CD4-positive, alpha-beta T cell treated with Interleukin-17A for 4 hours (primary cell): ENCODE measurements at places on chromosomes 16 and 17.

DNA sequence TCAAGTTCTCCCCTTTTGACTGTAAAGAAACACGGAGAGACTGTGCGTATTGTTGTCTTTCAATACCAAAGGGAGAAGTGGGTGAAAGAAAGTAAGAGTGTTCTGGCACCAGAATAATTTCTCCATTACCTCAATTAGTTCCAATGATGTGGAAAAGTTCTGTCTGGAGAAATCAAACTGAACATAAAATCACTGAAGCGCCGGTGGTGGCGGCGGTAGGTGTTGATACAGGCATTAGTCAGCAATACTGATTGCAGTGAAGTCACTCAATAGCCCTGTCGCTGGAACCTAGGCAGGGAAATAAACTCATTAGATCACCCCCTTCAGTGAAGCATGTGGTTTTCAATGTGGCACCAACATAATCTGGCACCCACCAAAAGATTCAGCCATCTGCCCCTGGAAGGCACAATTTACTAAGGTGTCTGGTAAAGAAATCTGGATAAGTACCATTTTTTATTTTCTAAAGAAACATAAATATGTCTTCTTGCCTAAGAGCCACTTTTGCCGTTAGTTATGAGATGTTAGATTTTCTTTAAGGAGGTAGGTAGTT is 274.2 kb upstream of the SOX9 start:
- DNase-seq, result no peak

- peak; percentile 93 for DNase-seq
Observed at GRCh38 chr16:57041182-57042156, 50.9 kb upstream of the CPNE2 start.

- DNase-seq, result no peak
Observed at GRCh38 chr16:51440131-51440889, 289.2 kb upstream of the SALL1 start.

GRCh38 chr16:68289621-68290329 is 21.0 kb downstream of the SLC7A6OS start:
- DNase-seq, result peak; percentile 58

DNA sequence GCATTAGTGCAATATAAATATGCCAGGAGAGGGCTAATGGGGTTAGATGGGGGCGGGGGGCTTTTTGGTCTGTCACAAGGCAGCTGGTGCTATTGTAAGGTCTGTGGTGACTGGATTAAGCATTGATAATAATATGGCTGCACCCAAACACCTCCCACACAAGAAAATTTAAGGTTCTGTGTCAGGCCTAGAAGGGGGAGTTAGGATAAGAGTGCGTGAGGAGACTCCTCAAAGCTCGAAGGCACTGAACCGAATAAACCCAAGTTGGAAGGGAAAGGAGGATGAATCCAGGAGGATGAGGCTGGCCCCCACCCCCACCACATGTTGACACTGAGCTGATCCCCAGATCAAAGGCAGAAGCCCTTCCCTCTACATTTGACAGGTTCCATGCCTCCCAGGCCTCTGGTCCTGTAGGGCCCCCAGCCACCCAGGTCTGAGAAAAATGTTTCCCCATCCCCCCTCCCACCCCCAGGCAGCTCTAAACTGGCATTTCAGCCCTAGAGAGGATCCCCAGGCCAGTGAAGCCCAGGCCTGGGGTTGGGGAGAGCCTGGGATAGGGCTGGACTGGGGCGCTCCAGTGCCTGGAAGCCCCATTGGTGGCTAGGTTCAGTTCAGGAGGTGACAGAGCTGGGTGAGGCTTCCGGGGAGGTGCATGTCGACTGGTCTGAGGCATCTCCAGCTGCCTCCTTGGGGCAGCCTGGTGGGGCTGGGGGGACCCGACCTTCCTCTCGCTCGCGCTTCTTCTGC is 1.7 kb downstream of the HOXB1 start:
- no peak for DNase-seq

DNA sequence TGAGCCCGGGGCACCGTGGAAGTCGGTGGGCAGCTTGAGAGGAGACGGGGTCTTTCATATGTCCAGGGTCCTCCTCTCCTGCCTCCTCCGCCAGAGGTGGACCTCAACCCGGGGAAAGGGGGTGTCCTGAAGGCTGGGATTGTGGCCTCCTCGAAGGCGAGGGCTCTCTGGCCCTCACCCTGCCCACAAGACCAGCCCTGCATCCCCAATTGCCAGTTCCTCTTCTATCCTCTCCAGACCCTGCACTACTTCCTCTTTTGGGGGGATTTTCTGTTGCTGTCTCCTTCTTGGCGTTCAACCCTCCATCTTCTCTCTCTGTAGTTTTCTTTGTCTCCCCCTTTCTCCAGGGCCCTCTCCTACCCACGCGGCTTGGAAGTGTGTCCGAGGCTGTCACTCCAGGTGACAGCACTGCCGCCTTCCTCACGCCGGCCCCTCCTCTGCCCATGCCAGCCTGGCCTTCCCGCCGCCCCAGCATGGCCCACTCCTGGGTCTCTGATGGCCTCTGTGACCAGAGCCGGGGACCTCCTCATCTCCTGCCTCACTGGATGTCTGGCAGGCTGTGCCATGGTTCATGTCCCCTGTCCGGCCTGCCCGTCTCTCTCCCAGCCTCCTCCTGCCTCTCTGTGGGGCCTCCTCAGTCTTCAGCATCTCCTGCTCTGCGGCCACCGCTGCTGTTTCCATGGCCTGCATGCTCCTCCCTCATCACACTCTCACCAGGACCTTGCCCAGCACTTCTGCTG is 2.4 kb upstream of the ITGAX start:
- DNase-seq, result no peak

GRCh38 chr17:6530324-6530920 is 25.9 kb downstream of the PITPNM3 start:
- DNase-seq, result no peak

DNA sequence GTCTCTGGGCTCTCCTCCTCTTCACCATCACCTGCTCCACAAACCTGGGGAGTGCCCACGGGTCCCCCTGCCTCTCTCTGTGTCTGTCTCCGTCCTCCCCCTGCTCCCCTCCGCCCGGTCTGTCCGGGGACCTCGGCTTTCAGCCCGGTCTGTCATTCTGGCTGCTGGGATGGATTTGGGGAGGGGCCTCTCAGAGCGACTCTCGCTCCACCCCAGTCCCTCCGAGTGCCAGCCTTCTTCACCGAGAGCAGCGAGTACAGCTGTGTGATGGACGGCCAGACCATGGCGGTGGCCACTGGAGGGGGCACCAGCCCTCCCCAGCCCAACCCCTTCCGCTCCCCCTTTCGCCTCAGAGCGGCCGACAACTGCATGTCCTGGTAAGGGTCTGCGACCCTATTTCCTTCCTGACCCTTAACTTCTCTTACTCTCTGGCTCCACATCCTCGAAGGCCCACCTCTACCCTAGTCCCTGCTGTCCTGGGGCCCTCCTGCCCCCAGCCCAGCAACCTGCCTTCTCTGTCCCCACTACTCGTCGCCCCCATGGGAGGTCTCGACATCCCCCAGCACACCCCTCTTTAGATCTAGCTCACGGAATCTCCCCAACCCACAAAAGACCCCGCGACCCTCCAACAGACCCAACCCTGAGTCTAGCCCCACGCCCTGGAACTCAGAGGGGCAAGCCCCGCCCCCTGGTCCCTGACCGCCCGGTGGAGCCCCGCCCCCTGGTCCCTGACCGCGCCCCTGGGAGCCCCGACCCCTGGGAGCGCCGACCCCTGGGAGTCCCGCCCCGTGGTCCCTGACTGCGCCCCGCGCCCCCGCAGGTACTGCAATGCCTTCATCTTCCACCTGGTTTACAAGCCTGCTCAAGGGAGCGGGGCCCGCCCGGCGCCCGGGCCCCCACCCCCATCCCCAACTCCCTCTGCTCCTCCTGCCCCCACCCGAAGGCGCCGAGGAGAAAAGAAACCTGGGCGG is 5.6 kb upstream of the CXCL16 start:
- no peak for DNase-seq

DNA sequence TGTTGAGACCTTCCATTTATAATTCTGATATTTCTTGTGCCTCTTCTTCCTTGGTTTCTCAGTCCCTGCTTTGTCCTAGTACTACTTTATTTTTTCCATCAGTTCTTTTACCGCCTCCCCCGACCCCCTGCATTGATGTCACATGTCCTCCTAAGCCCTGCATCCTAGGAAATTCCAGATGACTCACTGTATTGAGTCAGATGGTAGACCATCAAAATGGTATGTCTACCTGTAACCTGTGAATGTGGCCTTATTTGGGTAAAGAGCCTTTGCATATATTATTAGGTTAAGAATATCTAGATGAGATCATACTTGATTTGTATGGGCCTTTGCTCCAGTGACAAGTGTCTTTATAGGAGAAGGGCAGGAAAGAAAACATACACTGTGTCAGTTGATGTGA is 515.3 kb upstream of the CA10 start:
- no peak for DNase-seq

DNA sequence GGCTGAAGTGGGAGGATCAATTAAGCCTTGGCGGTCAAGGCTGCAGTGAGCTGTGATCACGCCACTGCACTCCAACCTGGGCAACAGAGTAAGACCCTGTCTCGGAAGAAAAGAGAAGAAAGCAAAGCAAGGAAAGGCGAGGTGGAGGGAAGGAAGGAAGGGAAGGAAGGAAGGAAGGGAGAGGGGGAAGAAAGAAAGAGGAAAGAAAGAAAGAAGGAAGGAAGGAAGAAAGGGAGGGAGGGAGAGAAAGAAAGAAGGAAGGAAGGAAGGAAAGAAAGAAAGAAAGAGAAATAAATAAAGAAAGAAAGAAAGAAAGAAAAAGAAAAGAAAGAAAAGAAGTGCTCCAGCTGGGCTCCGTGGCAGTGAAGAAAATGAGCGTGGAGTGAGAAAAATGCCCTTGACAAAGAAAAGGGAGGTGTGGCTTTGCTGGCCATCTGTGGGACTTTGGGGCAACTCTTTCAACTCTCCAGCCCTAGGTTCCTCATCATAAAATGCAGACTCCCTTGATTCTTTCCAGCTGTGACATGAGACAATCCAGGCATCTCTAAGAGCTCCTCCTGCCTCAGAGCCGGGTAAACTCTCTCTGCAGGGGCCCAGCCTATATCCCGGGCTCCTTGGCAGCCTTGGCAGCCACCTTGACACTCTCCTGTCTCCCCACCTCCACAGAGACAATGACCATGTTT is 2.4 kb downstream of the GSDMA start:
- DNase-seq, result no peak

DNA sequence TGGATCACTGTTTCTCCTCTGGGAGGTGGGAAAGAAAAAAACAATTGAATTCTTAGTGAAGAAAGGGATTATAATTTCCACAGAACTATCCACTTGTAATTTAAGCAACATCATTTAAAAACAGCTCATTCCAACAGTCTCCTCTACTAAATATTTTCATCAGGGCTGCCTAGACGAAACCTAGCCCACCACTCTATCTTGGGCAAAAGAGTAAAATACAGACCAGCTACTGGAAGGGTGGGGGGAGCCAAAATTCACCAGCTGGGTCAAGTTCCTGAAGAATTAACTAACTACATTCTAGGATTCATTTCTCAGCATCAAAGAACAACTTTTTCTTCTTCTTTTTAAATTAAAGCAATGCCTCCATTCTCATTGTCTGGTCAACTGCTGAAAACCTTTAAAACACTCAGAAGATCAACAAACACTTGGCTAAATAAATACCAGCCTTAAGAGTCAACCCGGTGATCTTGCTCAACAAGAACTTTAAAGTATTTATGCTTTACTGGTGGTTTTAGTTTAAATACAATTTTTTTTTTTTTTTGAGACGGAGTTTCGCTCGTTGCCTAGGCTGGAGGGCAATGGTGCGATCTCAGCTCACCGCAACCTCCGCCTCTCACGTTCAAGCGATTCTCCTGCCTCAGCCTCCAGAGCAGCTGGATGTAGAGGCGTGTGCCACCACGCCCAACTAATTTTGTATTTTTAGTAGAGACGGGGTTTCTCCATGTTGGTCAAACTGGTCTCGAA is 25.2 kb downstream of the KANSL1 start:
- no peak for DNase-seq

DNA sequence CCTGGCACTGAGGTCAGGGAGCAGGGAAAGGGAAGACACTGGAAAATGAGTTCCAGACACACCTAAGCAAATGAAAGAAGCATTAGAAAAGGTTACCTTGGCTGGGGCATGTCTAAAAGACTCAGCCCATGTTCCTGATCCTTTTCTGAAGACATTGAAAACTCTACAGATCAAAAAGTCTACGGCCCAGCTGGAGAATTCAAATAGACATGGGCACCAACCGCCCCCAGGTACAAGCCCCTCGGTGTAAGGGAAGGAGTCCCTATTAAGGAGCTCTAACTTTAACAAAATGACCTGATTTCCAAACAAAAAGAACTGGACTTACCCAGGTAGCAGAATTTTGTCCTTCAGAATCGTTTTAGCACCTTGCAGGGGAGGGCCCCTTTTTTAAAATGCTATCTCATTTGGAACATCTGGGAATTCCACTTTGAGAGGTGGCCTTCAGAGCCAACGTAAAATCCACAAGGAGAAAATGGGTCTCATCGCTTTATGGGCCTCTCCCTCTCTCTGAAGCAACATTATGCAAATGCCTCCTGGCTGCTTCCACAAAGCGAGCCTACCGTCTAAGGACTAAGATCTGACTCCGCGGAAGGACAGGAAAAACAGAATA is 43.6 kb upstream of the RBFOX3 start:
- no peak for DNase-seq

- DNase-seq, result no peak
Observed at GRCh38 chr16:65032387-65032786, 89.5 kb downstream of the CDH11 start.
